ENCODE measurements at places on chromosomes 6 and 20.
A peak's percentile ranks its signal among the peaks of the same experiment; 100 is the strongest.

GRCh38 chr6:5990786-5991185 lies 15.9 kb downstream of the NRN1 start:
- DNase-seq, result no peak

- DNase-seq, result no peak
Measured at GRCh38 chr20:34066476-34067090, 45.5 kb downstream of the EIF2S2 start.

DNA sequence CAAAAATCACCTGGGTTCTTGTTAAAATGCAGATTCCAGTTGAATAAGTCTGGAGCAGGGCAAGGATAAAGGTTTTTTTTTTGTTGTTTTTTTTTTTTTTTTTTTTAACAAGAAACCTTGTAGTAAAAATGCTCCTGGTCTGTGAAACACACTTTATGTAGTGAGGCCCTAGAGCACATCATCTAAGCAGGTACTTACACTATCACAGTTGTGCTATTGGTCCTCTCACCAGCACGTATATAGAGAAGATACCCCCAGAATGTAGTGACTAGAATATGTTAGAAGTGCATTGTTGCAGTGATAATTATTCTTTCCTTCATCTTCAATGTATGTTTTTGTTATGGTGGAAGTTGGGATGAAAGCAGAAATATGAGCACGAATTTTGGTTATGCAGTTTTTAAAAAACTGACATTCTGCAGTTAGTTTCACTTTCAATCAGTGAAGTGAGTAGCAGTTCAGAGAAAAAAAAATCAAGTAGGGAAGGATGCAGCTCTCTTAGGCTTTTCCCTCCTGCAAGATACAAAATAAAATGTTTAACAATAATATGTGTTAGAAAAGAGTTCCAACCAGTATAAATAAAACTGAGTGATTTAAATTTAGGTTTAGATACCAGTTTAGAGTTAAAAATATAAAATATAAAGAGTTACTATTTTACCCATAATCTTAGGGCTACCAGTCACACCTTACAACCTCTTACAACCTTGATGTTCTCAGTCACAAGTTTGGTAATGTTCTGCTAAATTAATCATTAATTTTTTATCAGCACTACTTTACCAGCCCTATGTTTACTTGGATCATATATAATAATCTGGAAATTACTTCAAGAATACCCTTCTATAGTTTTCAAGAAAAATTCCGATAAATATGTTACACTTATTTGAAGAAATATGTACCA lies 9.2 kb upstream of the DEFB113 start:
- no peak for DNase-seq

DNA sequence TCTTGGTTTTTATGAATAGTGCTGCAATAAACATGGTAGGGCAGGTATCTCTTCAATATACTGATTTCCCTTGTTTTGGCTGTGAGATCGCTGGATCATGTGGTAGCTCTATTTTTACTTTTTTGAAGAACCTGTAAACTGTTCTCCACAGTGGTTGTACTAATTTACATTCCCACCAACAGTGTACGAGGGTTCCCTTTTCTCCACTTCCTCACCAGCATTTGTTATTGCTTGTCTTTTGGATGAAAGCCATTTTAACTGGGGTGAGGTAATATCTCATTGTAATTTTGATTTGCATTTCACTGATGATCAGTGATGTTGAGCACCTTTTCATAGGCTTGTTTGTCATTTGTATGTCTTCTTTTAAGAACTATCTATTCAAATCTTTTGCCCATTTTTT lies 8.0 kb upstream of the ARG1 start:
- no peak for DNase-seq

GRCh38 chr6:11292091-11292490 lies 59.6 kb upstream of the NEDD9 start:
- no peak for DNase-seq

DNA sequence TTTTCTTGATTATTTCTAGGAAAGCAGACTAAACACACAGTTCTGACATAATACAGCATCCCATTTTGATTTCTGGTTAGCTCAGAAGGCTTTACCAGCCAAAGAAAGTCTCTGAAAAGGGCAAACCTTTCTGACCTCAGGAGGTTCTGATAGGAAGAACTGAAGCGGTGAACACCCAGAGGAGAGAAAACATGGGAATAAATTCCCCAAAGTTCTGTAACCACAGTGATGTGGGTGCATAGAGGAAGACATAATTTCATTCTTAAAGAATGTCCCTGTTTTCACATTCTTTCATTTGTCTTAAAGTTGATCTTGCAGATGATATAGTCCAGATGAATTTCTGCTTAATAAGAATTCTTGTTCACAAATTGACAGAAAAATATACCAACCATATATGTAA lies 60.3 kb downstream of the RSPO3 start:
- DNase-seq, result no peak

DNA sequence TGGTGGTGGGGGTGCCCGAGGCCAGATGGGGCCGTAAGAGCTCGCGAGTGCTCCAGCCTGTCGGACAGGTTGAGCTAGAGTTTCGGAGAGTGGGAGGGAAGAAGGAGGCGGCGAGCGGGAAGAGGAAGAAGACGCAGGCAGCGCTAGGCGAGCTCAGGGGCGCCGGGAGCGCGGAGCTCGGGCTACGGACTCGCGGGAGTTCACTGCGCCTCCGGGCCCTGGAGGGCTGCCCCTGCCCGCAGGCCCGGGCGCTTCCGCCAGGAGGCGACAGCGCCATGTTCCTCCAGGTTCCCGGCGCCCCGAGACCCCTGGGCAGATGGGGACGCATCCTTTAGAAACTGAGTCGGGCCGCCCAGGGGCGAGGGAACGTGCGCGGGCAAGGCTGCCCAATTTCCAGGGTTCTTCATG lies 984 bp downstream of the TFAP2C start:
- peak; percentile 67 for DNase-seq

DNA sequence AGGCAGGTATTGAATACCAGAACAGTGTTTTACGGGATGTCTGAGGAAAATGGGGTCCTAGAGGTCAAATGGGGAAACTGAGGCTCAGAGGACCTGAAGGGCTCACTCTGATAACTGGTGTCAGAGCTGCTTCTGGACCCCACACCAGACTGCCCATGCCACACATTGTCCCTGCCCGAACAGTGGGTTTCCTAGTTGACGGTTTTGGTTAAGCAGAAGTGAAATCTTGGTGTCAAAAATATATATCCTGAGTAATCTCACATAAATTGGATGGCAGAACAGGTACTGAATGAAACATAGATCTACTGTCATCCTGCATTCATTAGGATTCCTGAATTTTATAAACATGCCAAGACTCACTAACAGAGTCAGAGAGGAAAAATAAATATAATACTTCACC lies 16.3 kb downstream of the NOX3 start:
- DNase-seq, result no peak
